ENCODE measurements at places on chromosomes 1 and 21.
A peak's percentile ranks its signal among the peaks of the same experiment; 100 is the strongest.

DNA sequence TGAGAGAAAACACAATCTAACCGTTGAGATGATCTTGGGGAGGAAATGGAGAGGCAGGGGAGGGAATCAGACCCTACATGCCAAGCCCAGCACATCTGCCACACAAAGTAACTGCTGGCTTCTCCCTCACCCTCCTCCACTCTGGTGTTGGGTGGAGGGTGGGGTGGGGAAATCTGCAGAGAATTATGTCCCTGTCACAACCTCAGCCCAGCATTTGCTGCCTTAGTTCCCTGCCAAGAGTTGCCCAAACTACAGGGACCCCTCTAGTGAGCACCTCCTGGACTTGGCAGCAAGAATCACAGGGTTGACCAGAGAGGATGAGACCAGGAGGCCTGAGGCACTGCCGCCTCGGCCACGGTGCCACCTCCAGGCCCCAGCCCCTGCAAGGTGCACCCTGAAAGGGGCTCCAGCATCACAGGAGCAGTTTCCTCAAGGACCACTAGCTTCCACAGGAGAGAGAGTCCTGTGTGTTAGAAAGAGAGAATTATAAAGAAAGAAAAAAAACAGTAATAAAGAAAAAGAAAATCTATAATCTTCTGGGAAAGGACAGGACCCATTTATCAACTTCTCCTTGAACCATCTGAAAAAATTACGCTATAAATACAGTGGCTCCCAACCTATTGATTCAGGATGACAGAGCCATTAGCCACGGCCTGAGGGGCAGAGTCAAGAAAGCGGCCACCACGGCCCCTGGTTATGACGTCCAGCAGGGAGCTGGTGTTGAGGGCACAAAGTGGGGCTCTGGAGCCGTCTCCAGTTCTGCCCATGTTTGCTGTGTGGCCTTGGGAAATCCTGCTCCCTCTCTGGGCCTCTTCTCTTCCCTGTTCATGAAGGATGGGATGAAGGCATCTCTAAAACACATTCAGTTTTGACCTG is 451.7 kb downstream of the MATN1 start:
- DNase-seq, result no peak

DNA sequence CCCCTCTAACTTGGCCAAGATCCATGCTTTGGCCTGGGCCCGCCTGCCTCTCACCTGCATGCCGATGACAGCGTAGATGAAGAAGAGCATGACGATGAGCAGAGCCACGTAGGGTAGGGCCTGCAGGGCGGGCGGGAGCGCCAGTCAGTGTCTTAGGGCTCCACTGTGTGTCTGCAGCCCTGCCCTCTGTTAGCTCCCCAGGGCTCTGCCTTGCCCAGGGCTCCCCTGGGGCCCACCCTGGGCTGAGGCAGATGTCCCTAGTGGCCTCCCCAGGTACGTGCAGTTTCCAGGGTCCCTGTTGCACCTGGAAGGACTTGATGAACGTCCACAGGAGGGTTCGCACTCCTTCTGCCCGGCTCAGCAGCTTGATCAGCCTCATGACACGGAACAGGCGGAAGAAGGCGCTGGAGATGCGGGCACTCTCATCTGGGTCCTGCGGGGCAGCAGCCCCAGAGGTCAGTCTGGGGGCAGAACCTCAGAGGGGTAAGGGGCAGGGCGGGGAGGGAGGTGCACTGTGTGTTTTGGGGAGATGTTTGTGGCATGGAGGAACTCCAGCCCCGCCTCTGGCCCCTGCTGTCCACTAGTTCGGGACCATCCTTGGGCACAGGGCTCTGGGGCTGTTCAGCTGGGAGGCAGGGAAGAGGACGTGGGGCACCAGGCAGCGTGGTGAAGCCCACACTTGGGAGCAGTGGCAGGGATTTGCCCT is 29.8 kb upstream of the KIF21B start:
- no peak for DNase-seq

GRCh38 chr1:159826441-159827101 is at the start of gene SLAMF8:
SLAMF8 (plus strand) TSS chr1:159826873; CDS start chr1:159826899, 26 bp downstream.
- peak; percentile 8 for DNase-seq

DNA sequence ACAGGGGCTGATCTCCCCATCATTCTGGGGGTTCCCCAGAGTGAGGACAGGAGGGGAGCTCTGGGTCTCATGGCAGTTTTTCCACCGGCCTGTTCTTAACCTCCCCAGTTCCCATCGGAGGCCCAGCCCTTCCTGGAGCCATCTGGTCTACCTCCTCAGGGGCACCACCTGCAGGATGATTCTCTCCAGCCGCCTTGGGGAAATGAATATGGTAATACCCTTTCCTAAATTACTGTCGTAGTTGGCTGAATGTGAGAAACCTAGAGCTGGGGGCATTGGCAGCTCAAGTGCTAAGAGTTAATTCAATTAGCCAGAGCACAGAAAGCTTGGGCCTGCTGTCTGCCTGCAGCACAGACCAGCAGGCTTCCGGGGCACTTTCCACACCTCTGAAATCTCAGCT is 64.9 kb downstream of the TAS1R2 start:
- DNase-seq, result no peak

- no peak for DNase-seq
Observed at GRCh38 chr1:55476445-55477015, 261.4 kb upstream of the USP24 start.

GRCh38 chr1:248164031-248164430 is 10.6 kb upstream of the OR2M2 start:
- no peak for DNase-seq

- DNase-seq, result no peak
Observed at GRCh38 chr1:44723064-44723463, 7.9 kb downstream of the RNU5D-1 start.

GRCh38 chr21:45618846-45619485 is 24.6 kb upstream of the PCBP3 start:
- DNase-seq, result no peak

- no peak for DNase-seq
Observed at GRCh38 chr1:209190591-209191261, 392.8 kb upstream of the CAMK1G start.

DNA sequence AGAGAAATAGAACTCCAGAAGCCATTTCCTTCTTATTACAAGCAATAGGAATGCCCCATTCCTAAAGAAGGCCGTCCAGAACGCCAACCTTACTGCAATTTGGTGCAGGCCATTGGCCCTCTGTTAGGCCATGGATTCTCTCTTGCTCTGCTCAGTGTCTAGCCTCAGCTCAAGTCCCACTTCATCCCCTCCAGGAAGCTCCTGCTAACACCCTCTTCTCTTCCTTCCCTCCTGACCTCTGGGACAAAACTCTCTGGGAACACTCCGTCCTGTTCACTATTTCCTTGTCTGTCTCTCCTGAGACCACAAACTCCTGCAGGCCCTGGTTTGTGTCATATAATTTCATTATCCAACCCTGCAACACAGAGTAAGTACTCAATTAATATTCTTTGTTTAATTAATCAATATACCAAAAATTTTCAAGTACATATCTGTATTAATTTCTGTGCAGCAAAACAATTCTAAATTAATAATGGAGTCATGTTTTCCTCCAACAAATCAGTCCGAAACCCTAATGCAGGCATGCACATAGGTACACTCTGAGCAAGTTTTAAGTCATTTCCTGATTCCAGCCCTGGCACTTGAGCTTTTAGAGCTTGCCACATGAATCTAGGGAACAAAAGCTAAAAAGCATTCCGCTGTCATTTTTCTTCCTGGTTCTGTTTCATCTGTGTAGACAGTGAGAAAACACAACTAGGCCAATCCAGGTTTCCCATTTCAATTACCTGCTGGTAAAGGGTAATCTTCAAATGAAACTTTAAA is 245.3 kb downstream of the SETD4 start:
- no peak for DNase-seq

DNA sequence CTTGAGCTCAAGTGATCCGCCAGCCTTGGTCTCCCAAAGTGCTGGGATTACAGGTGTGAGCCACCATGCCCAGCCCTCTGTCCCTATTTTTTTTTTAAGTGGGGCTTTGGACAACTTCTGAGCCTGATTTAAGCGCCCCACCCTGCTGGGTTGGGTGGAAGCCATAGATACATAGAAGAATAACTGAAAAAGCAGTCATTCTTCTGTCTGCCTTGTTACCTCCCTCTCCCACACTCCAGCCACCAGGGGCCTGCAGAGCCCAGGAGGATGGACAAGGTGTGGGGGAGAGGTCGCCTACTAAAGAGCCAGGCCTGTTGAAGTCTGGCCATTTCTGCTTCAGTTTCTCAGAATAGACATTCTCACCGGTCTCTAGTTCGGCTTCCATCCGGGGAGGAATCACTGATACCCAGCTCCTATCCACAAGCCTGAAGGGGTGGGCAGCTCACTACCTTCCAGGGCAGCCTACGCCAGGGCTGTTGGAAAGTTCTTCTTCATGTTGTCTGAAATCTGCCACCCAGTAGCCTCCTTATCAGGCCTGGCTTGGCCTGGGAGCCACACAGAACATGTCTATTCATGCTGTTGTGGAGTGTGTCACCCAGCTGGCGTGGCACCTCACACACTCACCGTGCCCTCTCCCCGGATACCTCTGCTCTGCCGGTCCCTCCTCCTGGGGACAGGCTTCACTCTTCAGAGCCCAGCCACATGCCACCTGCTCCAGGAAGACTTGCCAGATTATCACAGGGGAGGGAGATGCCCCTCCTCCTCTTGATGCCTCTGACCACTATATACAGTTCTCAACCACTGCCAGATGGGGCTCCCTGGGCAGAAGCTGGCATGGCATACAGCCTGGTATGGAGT is 27.7 kb downstream of the KNCN start:
- DNase-seq, result no peak

- DNase-seq, result no peak
Observed at GRCh38 chr1:20139776-20140612, 871 bp downstream of the PLA2G2F start.

GRCh38 chr1:169727307-169727706 is 6.6 kb downstream of the SELE start:
- no peak for DNase-seq

DNA sequence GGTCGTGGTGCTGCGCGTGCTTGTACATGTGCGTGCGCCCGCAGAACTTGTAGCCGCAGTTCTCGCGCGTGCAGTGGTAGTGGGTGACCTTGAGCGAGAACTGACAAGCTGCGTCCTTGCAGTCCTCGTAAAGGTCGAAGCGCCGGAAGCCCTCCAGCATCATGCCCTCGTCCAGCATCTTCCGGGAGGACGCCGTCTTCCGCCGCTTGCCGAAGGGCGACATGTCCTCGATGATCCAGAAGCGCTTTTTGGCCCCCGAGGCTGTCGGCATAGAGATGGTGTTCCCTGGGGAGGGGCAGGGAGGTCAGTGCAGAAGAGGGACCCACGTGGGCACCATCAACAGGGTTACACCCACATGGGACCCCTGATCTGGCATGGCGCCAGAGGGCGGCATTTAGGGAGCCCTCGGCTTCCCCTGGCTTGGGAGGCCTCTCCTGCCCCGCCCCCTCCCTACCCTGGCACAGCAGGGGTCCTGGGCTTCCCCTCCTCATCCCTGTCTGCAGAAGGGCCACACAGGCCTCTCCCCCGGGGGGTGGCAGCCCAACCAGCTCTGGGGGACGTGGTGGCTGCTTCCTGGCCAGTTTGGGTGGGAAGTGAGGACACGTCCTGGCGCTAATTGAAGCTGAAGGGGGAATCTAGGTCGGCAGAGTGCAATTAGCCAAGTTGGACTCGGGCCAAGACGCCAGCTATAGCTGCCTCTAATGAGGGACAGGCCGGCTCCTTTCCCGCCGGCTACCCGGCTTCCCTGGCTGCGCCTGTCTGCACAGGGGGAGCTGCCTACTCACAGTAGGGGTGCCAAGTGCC is 156.5 kb downstream of the CASZ1 start:
- DNase-seq, result no peak

- no peak for DNase-seq
Observed at GRCh38 chr1:1759456-1760344, 18.6 kb downstream of the NADK start.

DNA sequence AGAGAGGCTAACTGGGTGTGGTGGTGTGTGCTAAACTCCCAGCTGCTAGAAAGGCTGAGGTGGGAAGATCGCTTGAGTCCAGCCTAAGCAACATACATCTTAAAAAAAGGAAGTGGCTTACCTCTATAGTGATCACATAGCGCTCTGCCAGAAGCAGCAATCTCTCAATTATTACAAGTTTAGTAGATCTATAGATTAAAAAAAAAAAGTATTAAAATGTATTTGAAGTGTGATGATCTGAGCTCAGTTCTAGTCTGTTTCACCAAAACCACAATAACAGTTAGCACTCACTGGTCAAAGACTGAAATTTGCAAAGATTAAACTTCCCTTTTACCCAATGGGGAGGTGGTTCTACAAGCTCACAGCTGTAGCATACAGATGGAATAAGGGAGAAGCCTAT is 76.3 kb downstream of the USP24 start:
- DNase-seq, result no peak

DNA sequence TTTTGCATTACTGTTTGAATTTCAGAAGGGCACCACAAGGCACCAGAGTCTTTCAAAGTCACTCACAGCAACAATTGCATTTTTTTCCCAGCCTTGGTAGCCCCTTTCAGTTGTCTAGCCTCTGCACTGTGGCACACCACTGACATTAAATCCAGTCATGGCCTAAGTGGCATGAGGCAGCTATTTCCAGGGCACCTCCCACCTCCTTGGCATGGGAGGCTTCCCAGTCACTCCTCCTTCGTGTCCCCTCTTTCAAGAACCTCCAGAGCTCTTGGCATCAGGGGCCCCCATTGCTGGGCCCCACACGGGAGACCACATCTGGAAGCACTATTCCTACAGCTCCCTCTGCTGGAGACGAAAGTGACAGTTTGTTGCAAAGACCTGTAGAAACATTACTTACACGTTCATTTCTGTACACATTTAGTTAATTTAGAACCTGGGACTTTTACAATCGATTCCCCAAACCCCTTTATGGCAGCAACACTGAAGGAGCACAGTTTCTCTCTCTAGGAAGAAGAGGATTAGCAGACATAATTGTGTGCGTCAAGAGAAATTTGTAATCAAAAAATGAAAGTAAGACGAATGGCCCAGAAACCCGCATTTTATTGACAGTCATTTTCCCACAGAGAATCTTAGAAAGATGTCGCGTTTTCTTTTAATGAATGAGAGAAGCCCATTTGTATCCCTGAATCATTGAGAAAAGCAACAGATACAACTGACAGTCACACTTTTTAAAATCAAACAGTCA is 5.7 kb upstream of the CHD5 start:
- no peak for DNase-seq

DNA sequence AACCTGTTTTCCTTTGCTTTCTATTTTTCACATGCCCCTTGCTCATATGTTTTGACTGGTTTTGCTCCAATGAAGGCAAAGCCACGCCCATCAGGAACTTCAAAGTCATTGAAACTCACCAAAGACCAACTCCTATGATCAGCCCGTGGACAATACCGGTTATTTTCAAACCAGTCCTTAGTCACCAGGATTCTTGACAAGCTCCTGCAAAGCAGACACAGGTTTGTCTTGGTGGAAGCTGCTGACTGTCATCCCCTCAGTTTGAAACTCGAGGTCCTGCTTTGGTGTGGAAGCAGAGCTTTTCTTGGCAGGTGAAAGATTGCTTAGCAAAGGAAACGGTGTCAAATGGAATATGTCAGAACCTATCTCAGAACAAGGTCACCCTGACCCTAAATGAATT is 384.7 kb upstream of the CXADR start:
- DNase-seq, result no peak

GRCh38 chr1:155108296-155108695 is 19.4 kb upstream of the EFNA1 start:
- DNase-seq, result no peak

DNA sequence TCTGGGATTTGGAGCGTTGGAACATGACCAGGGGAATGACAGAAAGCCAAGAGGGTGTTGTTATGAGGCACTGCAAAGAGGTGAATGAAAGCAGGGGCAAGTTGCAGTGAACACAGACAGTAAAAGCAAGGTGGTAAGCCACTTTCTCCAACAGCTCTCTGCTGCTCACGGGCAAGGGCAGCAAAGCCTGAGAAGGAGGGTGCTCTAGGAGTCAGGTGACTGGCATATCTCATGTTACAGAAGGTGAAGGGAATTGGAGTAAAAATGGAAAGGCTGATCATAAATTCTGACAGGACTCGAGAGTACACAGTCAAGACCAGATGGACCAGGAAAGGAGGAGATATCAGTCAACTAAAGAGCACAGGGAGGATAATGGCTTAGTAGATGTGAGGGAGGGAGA is 14.5 kb downstream of the VAV3 start:
- DNase-seq, result no peak

All from CD4-positive, alpha-beta T cell (primary cell).